ENCODE measurements at places on chromosomes 2 and 18.
A peak's percentile ranks its signal among the peaks of the same experiment; 100 is the strongest.

DNA sequence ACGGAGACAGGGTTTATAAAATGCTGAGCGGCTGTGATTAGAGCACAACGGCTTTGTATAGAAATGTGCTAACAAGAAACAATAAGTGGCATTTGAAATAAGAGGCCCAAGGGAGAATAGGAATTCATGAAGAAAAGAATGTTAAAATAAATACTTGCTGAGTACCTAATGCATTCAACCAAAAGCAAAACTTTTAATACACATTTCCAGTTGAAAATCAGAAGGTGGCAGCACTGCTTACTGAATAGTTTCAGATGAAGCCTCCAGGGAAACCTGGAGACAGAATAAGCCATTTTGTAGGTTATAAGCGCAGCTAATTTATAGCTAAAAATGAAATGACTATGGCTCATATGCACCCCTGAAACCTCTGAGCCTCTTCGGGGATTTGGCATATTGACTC is 286.6 kb downstream of the DPP10 start:
- peak; percentile 21 for DNase-seq

GRCh38 chr2:156333274-156333950 is 891 bp upstream of the NR4A2 start:
- no peak for DNase-seq

- DNase-seq = no peak
Measured at GRCh38 chr2:116491292-116491691, 1323.2 kb upstream of the DDX18 start.

GRCh38 chr2:189255711-189256110 is 76.2 kb upstream of the COL5A2 start:
- no peak for DNase-seq

- no peak for DNase-seq
Measured at GRCh38 chr2:148487439-148487838, 157.1 kb upstream of the EPC2 start.

GRCh38 chr2:234308813-234309195 is 188.1 kb downstream of the ARL4C start:
- DNase-seq = peak; percentile 84

- DNase-seq = no peak
Measured at GRCh38 chr2:149038442-149039212, at the start of gene LYPD6B. Gene LYPD6B, plus strand, starts transcription at chr2:149038699. Its CDS starts 92,250 bp downstream, at chr2:149130949.

DNA sequence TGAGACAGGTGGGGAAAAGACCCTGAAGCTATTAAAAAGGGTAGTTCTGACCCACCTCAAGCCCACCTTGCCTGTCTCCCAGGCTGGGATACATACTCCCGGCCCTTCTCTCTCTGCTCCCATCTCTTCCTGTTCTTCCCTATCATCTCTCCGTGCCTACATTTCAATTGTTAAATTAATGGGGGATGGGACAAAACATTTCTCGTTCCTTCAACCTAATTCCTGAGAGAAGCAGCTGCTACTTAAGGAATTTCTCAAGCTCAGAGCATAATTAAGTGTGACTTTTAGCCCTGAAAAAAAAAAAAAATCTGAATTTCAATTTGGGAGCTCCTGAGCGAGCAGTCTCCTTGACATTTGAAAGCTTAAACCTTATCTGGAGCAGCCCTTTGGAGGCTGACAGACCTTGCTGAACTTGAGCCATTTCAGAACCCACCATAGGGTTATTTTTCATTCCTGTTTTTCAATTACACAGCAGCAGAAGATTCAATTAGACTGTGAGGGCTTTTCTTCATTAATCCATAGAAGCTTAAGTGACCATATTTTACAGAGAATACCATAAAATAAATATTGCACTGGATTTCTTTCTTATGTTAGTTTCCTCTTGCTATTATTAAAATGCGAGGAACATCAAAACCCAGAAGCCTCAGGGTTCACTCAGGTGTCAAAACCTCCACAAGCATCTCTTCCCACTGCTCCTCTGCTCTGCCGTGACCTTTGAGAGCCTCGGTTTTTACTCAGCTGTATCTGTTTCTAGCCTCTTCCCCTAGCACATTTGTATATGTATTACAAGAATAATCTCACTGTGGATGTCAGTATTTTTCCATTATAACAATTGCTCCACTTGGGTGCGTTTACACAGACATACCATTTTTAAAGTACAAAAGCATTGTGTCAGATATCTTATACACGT is 125.7 kb downstream of the B3GNT2 start:
- no peak for DNase-seq

- no peak for DNase-seq
Measured at GRCh38 chr2:172725746-172726145, 9.9 kb upstream of the RAPGEF4 start.

GRCh38 chr2:102737431-102737830 is 24.4 kb upstream of the TMEM182 start:
- DNase-seq = no peak

- DNase-seq = peak; percentile 17
Measured at GRCh38 chr18:46718501-46719341, 38.1 kb downstream of the ST8SIA5 start.

- DNase-seq = no peak
Measured at GRCh38 chr2:24652265-24653182, 140.7 kb downstream of the PTRHD1 start.

DNA sequence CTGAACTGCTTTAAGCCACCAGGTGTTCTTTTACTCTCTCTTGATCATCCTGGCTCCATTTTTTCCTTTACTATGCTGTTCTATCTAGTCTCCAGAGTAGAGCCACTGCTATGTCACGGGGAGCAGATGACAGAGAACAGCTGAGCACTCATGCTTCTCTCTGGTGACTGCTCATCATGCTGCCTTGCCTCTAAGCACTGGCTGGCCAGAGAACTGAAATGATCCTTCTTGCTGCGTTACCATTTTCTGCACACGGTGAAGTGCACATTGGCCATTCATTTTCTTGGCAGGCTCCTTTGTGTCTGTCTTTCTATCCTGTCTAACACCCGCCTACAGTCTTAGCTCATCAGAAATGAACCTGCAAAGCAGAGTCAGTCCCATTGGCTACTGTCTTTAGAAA is 86.0 kb downstream of the KCTD1 start:
- no peak for DNase-seq

DNA sequence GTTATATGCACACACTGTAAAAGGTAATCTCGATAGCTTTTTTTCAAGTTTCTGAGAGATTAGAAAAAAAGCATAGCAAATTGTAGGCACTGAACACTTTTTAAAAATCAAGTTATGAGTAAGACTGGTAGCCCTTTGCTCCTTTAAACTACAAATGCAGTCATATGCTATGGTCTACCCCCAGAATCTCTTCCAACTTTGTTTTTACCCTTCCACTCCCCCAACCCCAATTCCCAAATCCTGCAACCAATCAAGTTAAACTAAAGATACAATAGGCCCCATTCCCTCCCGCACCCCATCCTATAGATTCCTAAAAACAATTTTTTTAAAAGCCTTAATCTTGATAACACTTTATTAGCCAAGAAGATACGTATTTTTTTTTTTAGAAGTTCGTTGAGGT is 752 bp upstream of the BAZ2B start:
- no peak for DNase-seq

DNA sequence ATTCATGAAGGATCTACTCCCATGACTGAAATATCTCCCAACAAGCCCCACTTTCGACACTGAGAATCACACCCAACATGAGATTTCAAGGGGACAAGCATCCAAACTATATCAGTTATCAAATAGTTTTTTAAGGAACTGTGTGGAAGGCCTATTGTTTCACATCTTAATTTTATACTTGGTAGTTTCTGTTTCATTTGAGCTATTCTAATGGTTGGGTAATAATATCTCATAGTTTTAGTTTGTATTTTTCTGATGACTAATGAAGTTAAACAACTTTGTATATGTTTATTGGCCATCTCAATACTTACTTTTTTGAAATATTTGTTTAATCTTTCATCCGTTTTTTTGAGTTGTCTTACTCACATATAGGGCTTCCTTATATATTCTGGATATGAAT is 135.0 kb downstream of the SCG2 start:
- peak; percentile 8 for DNase-seq

- DNase-seq = peak; percentile 61
Measured at GRCh38 chr2:98385050-98385699, 38.9 kb downstream of the CNGA3 start.

- no peak for DNase-seq
Measured at GRCh38 chr2:216493334-216493685, 5.3 kb upstream of the RPL37A start.

- DNase-seq = no peak
Measured at GRCh38 chr2:15425712-15426111, 135.4 kb downstream of the NBAS start.

DNA sequence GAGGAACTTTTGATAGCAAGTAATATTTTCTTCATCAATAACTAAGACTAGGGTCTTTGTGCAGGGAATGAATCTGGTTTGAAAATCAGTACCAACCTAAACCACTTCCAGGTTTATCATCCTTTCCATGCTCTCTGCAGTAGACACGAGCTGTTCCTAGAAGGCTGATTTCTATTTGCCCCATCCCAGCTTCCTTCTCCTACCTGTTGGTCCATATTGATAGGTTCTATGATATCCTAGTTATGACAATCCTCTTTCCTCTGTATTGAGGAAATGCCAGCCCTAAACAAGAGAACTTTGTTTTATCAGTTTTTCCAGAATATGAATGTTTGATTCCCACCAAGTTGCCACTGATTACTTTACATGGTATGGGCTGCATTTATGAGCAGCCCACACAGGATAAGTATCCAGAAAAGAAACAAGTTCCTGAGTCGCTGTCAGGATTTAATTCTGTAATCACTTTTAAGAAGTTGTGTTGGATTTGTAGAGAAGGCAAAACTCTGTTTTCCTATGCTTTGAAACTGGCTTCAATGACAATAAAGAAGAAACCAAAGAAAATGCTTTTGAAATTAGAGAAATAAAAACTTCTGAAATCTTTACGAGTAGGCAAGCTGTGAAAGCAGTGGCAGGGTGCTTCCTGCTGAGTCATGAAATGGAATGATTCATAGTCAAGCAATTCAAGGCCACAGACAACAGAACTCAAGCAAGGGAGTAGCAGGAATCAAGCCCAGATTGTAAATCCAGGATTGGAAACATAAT is 37.3 kb upstream of the TANK start:
- DNase-seq = peak; percentile 93

DNA sequence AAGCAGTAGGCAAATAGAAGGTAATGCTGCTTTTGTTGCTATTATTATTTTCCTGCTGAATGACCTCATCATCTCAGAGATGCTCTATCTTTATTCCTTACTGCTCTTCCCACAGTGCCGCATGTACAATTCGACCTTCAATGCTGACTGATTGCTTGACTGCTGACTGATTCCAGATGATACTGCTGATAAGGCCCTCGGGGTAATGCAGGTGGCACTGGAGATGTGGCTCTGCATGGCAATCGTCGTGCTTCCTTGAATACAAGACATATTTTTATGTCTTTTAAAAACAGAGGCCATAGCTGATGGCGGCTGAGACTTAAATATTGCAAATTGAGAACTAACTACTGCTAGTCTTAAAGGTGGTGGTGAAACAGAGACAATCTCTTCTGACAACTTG is 146.6 kb downstream of the LOXHD1 start:
- DNase-seq = no peak

DNA sequence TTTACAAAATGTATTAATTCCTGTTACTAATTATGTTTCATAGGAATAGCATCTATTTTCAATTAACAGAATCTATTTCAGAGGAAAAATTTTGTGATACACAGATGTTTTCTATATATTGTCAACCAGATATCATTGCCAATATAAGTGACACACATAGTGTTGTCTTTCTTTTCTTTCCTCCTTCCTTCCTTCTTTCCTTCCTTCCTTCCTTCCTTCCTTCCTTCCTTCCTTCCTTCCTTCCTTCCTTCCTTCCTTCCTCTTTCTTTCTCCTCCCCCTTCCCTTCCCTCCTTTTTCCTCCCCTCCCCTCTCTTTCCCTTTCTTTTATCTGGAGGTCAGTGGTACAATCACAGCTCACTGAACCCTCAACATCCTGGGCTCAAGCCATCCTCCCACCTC is 146.5 kb upstream of the DSEL start:
- no peak for DNase-seq

DNA sequence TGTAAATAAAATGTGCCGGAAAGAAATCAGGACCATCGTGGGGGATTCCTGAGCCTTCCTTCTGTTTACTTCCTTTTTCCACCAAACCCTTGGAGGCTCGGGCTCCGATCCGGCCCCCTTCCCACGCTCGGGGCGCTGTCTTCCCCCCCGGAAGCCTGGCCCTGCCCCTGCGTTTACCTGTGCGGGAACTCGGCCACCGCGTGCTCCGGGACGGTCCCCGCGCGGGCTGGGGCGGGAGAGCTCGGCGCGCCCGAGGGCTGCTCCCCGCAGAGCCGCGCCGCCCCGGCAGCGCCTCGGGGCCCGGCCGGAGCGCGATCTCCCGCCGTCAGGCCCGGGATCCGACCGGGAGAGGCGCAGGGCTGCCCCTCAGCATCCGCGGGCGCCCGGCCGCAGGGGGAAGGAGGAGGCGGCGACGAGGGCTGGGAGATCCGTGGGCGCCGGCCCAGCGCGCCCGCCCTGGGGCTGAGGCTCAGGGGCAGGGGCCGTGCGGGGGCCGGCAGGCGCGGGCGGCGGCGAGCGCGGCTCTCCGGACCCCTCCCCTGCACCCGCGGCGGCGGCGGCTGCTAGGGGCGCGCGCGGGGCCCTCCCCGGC is 435 bp downstream of the ADCY3 start:
- DNase-seq = no peak

DNA sequence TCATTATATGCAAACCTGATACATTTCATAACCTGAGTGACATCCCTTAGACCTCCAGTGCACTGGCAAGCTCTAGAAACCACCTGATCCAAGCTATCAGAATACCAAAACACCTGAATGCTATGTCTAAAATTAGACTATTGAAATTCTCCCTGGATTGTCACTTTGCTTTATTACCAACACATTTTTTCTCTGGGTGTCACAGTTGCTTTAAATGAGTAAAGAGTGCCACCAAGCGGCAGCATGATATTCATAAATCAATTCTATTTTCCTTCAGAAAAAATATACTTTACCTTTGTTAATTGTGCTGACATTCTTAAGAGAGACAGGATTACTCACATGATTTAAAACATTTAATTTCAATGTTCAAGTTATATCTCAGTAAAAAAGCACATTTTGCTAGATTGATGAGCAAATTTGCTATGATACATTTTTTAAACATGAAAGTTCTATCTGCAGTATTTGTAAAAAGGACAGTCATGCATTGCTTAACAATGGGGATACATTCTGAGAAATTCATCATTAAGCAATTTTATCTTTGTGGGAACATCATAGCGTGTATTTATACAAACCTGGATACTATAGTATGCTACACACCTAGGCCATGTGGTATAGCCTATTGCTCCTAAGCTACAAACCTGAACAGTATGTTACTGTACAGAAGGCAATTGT is 338.4 kb upstream of the SLC39A10 start:
- peak; percentile 45 for DNase-seq

- DNase-seq = no peak
Measured at GRCh38 chr2:96753661-96754282, 6.9 kb upstream of the CNNM4 start.

GRCh38 chr2:26008851-26009566 is 24.9 kb upstream of the RAB10 start:
- peak; percentile 100 for DNase-seq

- DNase-seq = peak; percentile 62
Measured at GRCh38 chr2:31217465-31218200, at the start of gene CAPN14. Gene CAPN14, minus strand, starts transcription at chr2:31217515. Its CDS starts 12,068 bp downstream, at chr2:31205447.

- no peak for DNase-seq
Measured at GRCh38 chr2:203959672-203960071, 23.1 kb downstream of the ICOS start.

- no peak for DNase-seq
Measured at GRCh38 chr2:120531365-120531764, 185.4 kb downstream of the INHBB start.
